ENCODE measurements at places on chromosomes 2 and 18. TPM values are rescaled to one million over a fixed set of nuclear protein-coding genes. Genes with fewer than 3 reads are reported as not detected.

The SERPINB12 gene
- not detected for total RNA-seq

The CRYBA2 gene
- not detected for total RNA-seq

The SERPINB4 gene
- 0.17 TPM for total RNA-seq

The AQP12A gene
- not detected for total RNA-seq

The YPEL5 gene
- 50.5 TPM for total RNA-seq

The MPP4 gene
- total RNA-seq, result 0.14 TPM

The ZDBF2 gene
- total RNA-seq, result 0.86 TPM

The MEP1B gene
- total RNA-seq, result 0.27 TPM
